SK-N-SH (cell line): ENCODE measurements at places on chromosomes 3 and 15. TPM values are rescaled to one million over a fixed set of nuclear protein-coding genes. Genes with fewer than 3 reads are reported as not detected.

The C3orf22 gene
- not detected in 2 replicates for polyA plus RNA-seq

The RNF123 gene
- 48.1 and 53.3 TPM in 2 replicates for polyA plus RNA-seq

The GSK3B gene
- 15.9 and 19.7 TPM in 2 replicates for polyA plus RNA-seq

The ERC2 gene
- polyA plus RNA-seq: 1.6 and 2.4 TPM in 2 replicates

The LPP gene
- polyA plus RNA-seq: 6.6 and 9.3 TPM in 2 replicates

The MOBP gene
- not detected in 2 replicates for polyA plus RNA-seq

The LRRC31 gene
- not detected in 2 replicates for polyA plus RNA-seq

The SRGAP3 gene
- 2.8 and 3.0 TPM in 2 replicates for polyA plus RNA-seq

The C3orf49 gene
- polyA plus RNA-seq: not detected in 2 replicates

The GP5 gene
- 0.13 and 0.23 TPM in 2 replicates for polyA plus RNA-seq

The CFAP91 gene
- 3.7 and 6.3 TPM in 2 replicates for polyA plus RNA-seq

The ECT2 gene
- polyA plus RNA-seq: 8.6 and 12.0 TPM in 2 replicates

The KCNAB1 gene
- 82.1 and 108 TPM in 2 replicates for polyA plus RNA-seq

The TLNRD1 gene
- 4.4 and 5.0 TPM in 2 replicates for polyA plus RNA-seq

The RTP4 gene
- polyA plus RNA-seq: 0.16 TPM in 2 replicates

The ZNF619 gene
- polyA plus RNA-seq: 1.6 and 2.4 TPM in 2 replicates

The CCR9 gene
- not detected in 2 replicates for polyA plus RNA-seq

The MKRN3 gene
- 4.7 and 8.5 TPM in 2 replicates for polyA plus RNA-seq

The ANKRD63 gene
- not detected in 2 replicates for polyA plus RNA-seq

The MAN2C1 gene
- 132 and 169 TPM in 2 replicates for polyA plus RNA-seq

The SIDT1 gene
- polyA plus RNA-seq: 0.02 and 0.03 TPM in 2 replicates

The MCCC1 gene
- 15.4 and 19.4 TPM in 2 replicates for polyA plus RNA-seq

The SCN11A gene
- polyA plus RNA-seq: 0.02 TPM in 2 replicates

The FBN1 gene
- polyA plus RNA-seq: 248 and 298 TPM in 2 replicates

The PLEKHO2 gene
- polyA plus RNA-seq: 6.8 and 7.8 TPM in 2 replicates

The SHF gene
- 4.4 and 5.5 TPM in 2 replicates for polyA plus RNA-seq

The SEMA3B gene
- polyA plus RNA-seq: 12.4 and 14.9 TPM in 2 replicates

The ERICH6 gene
- polyA plus RNA-seq: 0.08 and 0.21 TPM in 2 replicates

The GASK1A gene
- polyA plus RNA-seq: not detected in 2 replicates

The ONECUT1 gene
- not detected in 2 replicates for polyA plus RNA-seq

The CCDC54 gene
- polyA plus RNA-seq: not detected in 2 replicates

The CPLX3 gene
- not detected in 2 replicates for polyA plus RNA-seq

The GOLGA8K gene
- polyA plus RNA-seq: 0.08 and 0.10 TPM in 2 replicates

The NR2F2 gene
- 2.8 and 3.9 TPM in 2 replicates for polyA plus RNA-seq

The MYO5C gene
- 0.99 and 1.1 TPM in 2 replicates for polyA plus RNA-seq

The ZNF620 gene
- 2.0 and 2.5 TPM in 2 replicates for polyA plus RNA-seq

The FAM81A gene
- polyA plus RNA-seq: 0.86 and 1.1 TPM in 2 replicates

The TMEM207 gene
- polyA plus RNA-seq: not detected in 2 replicates

The CPN2 gene
- not detected in 2 replicates for polyA plus RNA-seq

The SMC4 gene
- 18.8 and 26.1 TPM in 2 replicates for polyA plus RNA-seq

The WDR49 gene
- not detected in 2 replicates for polyA plus RNA-seq

The SCAANT1 gene
- polyA plus RNA-seq: not detected in 2 replicates

The SYNPR gene
- not detected in 2 replicates for polyA plus RNA-seq

The SLC22A13 gene
- 0.08 and 0.29 TPM in 2 replicates for polyA plus RNA-seq

The SLC28A2 gene
- polyA plus RNA-seq: not detected in 2 replicates

The LRTM1 gene
- 0.03 TPM in 1 of 2 replicates, not detected in the other for polyA plus RNA-seq

The POLQ gene
- polyA plus RNA-seq: 1.4 and 2.6 TPM in 2 replicates

The ZNF148 gene
- polyA plus RNA-seq: 5.1 and 7.1 TPM in 2 replicates

The RYR3 gene
- polyA plus RNA-seq: 0.02 and 0.08 TPM in 2 replicates

The CYP8B1 gene
- polyA plus RNA-seq: not detected in 2 replicates

The SMCO1 gene
- polyA plus RNA-seq: not detected in 2 replicates
